Uterus (tissue), 4 donors: ENCODE measurements at places on chromosomes 5 and 9. TPM values are rescaled to one million over a fixed set of nuclear protein-coding genes. Genes with fewer than 3 reads are reported as not detected.
A peak's percentile ranks its signal among the peaks of the same experiment; 100 is the strongest.

Gene ENTPD2
- total RNA-seq: 2.4 TPM

DNA sequence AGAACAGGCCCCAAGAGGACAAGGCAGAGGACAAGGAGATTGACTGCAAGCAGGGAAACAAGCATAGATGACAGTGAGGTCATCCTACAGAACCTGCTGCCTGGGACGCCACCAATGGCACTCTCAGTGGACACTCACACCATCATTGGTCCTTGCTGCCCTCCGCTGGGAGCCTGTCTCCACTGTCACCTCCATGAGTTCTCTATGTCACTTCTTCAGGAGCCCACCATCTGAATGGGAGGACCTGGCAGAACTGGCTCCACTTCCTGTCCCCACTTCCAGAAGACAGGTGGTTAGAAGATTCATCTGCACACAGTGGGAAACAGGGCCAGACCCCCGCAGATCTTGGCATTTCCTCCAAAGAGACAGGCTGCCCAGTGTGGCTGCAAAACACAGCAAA, 188.9 kb downstream of the HSD17B3 start:
- no peak for DNase-seq

- DNase-seq: no peak
These were observed 440.7 kb downstream of the NFIB start for GRCh38 chr9:13873203-13873602.

Gene NHP2
- 83.4 TPM for total RNA-seq

DNA sequence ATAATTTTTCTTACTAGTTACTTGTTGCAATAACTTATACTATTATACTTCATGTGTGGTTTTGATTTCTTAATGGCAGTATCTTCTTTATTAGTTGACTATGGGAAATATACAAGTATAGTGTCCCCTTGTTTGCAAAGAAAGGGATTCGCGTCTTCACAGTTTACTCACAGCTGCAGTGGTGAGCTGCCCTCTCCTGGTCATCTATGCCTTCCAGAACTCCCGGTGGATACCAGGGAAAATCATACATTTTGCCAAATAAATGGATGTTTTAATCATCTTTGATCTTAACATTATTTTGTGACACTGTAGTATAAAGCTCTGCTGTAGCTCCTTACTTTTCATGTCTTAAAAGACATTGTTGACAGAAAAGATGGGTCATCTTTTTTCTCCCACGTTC, 142.0 kb downstream of the ZCCHC7 start:
- no peak for DNase-seq

- DNase-seq: no peak
These were observed 135.0 kb upstream of the SNX2 start for GRCh38 chr5:122639864-122640263.

DNA sequence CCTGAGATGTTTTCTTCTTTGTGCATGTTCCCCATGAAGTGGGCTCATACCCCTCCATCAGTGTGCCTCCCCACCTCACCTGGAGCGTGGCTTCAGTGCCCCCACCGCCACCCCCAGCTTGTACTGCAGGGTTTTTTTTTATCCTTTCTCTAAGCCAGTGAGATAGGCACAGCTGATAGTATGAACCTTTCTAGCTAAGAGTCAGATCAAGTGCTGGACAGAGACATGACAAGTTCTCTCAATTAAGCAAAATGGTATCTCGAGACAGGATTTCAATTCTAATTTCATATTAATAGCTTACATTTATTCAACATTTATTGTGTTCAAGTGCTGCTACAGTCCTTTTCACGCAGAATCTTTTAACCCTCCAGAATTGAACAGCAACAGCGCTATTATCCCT, 55.7 kb downstream of the NDFIP1 start:
- DNase-seq: no peak

DNA sequence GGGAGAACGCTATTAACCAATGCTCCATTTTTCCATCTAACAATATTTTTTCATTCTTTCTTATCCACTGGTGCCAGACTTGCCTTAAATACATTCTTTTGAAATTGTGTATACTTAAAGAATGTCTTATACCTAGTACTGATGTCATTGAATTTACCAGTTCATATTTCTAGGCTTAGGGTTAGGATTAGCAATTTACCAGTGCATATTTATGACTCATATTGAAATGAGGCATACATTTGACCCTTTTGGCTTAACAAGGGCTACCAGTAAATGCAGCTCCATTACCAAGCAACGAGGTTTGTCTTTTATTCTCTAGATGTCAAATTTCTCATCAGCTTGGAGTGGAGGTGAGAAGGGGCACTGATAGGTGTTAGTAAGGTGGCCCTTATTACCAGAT, 89.5 kb downstream of the CDH9 start:
- no peak for DNase-seq

DNA sequence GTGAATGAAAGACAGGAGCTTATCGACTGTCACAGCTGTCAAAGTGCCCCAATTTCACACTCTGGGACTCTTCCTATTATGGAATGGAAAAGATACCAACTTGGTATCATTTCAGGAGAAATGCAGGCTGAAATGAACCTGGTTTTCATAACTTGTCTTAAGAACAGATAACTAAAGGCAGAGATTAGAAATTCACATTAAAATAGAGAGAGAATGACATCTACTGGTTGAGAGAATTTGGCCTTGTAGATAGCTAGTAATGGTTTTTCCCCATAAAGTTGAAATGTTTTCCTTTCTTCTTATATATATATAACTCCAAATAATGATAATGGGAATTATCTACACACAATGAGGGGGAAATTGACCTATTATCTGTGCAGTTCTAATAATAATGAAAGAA, 600.2 kb upstream of the CCNG1 start:
- DNase-seq: no peak

DNA sequence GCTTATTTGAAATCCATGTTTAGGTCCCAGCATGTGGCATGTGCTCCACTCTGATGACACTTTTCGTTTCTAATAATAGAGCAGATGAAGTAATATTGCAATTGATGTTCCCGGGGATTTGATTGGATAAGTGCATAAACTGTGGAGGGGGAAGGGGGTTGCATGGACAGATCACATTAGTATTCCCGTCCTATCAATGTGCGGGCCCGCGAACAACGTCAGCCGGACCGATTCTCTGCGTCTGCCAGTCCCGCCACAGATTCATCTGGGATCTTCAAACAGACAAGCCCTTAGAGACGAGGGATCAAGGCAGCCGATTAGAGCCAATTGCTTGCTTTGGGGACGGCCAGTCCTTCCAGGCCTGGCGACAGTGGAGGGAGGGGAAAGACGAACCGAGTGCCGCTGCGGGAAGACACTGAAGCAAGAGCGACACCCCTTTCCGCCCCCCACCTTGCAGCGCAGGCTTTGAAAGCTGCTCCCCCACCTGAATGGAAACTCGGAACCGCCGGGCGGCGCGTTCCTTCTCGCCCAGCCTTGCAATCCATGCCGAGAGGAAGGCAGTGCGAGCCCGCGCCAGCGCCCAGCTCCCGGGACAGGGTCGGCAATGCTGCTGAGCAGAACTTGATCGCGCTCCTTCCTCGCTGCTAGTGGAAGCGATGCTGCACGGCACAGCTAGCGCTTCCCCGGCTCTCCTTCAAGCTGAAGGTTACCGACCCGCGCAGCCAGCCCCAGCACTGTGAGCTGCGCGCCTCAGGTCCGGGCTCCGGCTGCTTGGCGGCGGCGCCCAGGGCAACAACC, at the start of gene RGS7BP:
RGS7BP (plus strand) TSS at position 247 of the 798 bp plus-strand sequence. CDS start 610 bp downstream, outside the sequence.
- peak; percentile 14 for DNase-seq

- no peak for DNase-seq
These were observed 4.6 kb downstream of the SNCAIP start for GRCh38 chr5:122316656-122317055.

- DNase-seq: peak; percentile 71
These were observed 19.3 kb upstream of the PPP2CA start for GRCh38 chr5:134245101-134245604.

Gene SPATA31A3
- not detected for total RNA-seq

DNA sequence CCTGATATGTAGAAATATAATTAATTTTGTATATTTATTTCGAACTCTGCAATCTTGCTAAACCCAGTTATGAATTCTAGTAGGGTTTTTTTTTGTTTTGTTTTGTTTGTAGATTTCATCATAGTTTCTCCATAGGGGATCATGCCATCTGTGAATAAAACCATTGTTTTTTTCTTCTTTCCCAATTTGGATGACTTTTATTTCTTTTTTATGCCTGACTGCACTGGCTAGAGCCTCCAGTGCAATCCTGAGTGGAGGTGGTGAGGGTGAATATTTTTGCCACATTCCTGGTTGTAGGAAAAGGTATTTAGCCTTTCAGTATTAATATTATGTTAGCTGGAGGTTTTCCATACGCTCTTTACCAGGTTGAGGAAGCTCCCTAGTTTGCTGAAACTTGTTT, 70.0 kb upstream of the GFPT2 start:
- DNase-seq: no peak

GRCh38 chr5:17312358-17312757, 94.9 kb downstream of the BASP1 start:
- DNase-seq: no peak

Gene KIF4B
- total RNA-seq: 0.07 TPM

DNA sequence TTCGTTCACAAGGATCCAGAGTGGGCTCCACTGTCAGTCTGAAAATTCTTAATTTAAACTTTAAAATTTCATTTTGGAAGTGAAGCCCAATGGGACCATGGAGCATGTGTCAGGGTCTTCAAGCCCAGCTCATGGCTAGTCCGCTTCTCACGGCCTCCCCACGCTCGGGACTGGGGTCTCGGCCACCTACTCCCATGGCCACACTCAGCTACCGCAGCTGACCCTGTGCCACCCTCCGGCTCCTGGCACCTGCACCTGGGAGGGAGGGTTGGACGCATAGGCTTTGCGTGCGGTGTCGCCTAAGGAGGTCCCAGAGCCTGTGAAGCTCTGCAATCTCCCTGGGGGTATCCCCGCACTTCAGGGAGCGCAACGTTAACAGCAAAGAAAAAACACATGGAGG, 175.7 kb upstream of the PRLR start:
- no peak for DNase-seq

DNA sequence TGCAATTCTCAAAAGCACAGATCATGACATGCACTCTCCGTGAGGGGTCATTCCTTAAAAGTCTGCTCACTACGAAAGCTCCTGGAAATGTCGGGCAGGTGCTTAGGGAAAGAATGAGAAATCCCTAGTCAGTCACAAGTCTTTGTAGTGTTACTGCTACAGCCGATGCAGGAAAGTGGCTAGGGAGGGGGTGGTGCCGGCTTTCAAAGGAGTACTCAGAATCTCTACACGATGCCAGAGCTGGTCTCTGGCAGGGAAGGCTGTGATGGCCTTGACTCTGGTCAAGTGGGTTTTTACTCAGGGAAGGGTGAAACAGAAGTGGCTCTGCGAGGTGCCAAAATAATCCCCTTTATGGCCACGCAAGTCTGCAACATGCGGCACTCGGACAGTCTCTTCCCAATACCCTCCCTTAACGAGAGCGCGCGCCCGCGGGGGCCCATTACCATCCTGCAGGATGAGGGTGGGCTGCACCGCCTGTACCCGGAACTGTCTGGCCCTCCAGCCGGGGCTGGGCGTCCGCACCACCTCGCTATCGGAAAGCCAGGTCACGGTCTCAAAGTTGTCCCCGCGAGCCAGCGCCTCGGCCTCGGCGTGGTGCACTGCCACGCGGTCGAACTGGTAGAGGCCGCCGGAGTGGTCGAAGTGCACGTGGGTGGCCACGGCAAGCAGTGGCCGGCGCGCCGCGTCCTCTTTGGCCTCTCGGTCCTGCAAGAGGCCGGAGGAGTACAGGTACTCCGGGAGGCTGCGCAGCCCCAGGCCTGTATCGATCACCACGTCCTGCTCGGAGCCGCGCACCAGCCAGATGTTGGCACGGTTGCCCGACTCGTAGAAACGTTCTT, 956 bp downstream of the MBLAC2 start:
- DNase-seq: peak; percentile 18

Gene PCDHB11
- total RNA-seq: 2.4 TPM

Gene ST8SIA4
- 15.5 TPM for total RNA-seq

DNA sequence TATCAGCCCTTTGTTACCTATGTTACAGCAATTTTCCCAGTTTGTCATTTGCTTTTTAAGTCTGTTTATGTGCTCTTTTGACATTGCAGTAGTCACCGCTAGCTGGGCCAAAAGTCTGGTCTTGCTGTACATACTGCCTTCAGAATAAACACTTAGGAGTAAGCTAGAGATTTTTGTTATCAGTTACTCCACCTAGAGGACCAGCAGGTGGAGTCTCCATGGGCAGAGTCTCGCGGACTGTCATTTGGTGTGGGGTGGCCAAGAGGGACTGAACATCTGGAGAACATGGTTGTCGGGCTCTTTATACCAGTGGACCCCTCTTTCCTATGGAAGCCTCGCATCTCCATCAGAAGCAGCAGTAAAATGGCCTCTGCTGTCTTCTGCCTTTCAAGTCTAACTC, 10.8 kb upstream of the MGAT1 start:
- no peak for DNase-seq

- DNase-seq: no peak
These were observed 39.3 kb upstream of the F2RL2 start for GRCh38 chr5:76662521-76662920.

DNA sequence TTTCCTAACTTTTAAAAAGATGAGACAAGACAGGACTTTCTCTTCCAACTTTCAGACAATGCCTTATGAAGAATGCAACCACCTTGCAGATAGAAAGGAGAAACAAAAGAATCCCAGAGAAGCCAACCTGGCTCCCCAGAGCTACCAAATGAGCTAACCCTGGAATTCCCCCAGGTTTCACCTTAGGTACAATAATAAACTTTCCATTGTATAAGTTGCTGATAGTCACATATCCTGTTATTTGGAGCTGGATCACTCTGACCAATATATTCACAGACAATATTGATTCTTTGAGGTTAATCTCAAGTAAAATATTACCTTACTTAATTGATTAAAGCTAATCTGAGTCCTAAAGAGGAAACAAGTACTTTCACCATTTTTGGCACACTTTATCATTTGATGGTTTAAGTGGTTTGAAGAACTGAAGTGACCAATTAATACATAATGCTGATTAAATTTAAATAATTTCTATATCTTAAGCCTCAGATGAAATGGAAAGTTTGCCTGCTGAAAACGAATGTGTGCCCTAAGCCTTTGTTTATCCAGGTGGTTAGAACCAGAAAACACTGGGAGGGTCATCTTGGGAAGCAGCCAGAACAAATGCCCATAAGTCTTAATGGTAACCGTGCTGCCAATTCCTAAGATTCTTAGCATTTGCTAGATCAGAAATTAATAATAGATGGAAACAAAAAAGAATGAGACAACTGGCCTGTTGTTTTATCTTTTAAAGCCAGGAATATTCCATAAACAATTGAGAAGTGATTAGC, 159.6 kb upstream of the SLC12A2 start:
- no peak for DNase-seq

GRCh38 chr5:105807290-105807689, 1863.4 kb downstream of the EFNA5 start:
- DNase-seq: no peak

DNA sequence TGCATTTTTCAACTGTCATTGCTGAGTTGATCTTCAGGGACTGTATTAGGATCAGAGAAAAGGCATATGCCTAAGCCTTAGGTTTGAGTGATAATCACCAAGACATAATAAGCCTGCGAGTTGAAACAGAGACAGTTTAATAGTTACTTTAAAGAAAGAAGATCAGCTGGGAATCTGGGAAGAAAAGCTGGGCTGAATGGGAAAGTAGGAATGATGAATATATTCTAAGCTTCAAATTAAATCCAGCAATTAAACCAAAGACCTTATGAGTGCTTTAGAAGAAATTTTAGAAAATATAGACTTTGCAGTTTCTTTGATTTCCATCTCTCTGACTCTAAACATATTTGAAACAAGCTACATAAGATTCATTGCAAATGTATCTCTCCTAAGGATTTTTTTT, 222.3 kb downstream of the ENC1 start:
- DNase-seq: no peak
